ENCODE measurements at places on chromosomes 7 and 10.

DNA sequence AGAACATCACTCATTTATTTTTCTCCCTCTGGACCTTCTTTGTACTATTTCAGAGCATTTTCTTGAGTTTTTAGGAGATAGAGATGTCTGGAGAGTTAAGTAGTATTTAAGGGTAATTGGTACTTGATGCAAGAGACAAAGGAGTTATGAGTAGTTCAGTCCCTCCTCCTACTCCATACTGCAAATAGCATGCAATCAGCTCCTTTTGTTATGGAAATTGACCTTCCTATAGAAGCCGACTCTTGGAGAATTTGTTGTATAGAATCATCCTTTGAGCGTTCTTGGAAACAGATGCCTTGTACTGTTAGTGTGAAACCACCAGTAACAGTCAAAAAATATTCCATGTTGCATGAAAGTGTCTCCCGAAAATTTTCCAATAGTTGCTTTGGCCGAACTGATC is 428.2 kb upstream of the GALNT17 start:
- no peak for DNase-seq

DNA sequence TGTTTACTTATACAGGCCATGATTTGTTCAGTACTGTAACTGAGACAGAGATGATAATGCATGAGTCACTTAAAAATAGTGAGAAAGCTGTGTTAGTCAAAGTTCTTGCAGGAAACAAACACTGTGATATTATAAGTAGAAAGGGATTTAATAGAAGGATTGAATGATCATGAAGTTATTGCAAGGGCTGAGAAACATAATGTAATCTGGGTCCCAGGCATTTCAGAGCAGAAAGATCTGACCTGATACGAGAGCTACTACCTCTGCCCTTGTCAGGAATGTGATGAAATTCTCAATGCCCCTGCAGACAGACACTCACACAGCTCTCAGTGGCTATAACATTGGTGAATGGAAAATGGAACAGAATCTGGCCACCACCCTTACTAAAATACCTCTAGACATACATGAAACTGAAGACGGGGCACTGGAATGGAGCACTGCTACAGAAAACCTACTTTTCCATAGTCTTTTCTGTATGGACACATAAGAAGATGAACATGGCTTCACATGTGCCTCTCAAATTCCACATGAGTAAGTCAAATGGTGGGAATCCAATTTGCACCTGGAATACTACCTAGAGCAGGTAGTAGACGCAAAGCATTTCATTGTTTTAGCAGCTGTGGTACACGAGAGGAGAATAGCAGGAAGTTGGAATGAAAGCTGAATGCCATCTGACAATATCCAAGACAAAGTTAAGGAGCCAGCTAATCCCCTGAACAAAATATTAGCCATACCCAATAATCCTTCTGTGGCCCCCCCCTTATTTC is 19.1 kb upstream of the VWDE start:
- DNase-seq, result no peak

DNA sequence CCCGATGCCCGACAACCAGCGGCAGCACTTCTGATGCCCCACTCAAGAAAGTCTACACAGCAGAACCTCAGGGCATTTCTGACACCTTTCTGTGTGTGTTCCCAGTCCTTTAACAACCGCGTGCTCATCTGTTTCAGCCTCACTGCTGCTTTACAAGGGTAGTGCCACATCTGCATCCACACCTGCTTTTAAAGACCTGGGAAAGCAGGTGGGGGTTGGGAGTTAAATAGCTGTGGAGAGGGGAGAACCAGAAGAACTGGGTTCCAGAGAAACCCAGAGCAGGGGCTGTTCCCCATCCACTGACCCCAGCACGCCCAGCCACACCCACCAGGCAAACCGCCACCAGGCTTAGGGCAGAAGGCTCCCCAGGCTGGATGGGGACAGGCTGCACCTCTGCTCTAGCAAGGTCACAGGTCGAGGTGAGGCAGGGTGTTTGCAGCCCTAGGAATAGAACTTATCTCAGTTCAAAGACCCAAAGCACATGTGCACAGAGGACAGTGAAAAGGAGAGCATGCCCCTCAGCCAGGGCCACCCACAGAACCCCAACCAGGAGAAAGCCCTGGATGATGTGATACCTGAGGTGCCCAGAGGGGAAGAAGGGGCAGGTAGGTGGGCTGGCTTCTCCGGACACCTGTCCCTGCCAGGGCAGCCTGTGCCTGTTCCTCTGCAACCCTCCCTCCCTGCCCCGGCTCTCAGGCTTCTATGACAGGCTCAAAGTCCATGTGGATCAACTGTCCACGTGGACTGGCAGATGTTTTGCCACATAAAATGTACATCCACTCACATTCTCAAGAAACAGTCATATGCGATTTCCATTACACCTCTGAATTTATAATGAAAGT is 51.3 kb downstream of the COBL start:
- DNase-seq, result no peak

- DNase-seq, result no peak
Measured at GRCh38 chr7:84196084-84196503, 1.5 kb upstream of the SEMA3A start.

DNA sequence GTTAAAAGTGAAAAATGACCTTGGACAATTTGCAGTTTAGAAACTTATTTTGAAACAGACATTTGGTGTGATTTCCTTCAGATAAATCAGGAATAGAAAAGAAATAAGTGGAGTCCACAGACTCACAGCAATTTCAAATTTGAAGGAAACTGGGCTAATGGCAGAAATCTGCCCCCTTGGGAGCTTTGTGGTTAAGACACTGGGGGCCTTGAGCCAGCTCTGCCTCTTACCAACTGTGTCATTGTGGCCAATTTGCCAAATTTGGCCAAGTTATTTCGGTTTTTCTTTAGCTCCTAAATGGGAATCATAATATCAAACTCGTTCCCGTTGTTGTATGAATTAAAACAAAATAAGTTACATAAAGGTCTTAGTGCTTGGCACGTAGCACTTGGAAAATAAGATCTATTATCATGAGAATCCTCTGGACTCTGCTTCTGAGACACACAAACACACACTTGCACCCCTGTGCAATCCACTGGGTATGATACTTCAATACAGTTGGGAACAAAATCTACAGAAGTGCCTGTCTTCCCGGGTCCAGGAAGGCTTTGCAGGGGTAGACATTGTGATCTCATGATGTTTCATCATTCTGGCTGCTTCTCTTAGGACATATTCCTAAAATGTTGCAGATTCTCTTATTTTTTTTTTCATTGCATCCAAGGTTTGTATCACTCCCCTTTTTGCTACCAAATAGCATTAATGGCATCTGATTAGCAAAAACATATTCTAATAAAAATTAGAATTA is 4.9 kb downstream of the ARMC3 start:
- no peak for DNase-seq

DNA sequence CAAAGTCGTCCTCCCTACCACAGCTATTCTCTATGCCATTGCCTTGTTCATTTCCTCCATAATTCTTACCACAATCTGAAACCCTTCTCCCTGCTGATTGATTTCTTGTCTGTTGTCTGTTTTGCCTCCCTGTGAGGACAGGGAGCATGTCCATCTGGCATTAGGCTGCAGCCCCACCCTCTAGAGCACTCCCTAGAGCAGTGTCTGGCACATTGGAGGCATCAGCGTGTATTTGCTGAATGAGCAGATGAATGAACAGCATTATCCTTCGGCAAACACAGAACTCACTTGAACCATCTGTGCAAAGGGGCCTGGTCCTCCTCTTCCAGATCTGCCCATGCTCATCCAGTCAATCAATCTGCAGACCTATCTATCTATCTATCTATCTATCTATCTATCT is 5.1 kb upstream of the DMBT1 start:
- DNase-seq, result no peak

DNA sequence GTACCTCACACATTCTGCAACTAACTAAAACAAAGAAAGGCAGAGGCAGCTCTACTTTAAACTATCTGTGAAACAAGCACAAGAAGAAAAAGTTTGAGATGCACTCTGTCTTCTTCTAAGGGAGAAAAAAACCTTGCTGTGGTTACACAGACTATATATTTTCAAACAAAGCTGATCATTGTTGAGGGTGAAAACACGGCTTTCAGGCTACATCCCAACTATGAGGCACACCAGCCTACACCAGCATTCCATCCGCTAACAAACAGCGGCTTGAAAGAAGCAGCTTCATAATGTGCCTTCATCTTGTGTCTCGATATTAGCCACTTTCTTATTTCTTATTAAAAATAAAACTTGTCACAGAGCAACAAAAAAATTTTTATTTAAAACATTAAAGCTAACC is 79.1 kb downstream of the USP6NL start:
- no peak for DNase-seq

DNA sequence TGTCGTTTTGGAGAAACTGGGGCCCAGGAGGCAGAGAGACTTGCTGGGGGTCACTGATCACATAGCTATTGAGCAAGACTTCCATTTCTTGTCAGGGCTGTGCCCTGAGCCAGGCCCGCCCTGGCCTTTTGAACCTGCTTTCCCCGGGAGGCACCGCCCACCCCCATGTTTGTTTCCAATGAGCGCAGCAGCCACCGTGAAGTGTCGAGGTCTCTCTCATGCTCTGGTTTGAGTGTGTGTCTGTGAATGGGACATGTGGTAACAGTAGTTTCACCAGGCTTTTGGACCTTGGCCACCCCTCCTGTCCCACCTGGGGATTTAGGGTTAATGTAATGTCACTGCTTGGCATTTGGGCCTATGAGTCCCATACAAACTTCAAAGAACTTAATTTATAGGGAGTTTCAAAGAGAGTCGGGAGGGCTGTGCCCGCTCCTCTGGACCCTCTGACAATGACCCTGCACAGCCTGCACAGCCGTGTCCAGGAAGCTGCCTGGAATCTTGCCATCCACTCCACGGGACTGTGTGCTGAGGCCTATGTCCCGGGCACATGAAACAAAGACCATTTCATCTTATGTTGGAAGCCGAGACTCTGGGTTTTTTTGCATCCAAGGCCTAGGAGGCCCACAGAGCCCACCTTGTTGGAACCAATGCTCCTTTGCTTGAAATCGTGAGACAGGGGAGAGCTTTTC is 6.3 kb downstream of the PRF1 start:
- DNase-seq, result no peak

DNA sequence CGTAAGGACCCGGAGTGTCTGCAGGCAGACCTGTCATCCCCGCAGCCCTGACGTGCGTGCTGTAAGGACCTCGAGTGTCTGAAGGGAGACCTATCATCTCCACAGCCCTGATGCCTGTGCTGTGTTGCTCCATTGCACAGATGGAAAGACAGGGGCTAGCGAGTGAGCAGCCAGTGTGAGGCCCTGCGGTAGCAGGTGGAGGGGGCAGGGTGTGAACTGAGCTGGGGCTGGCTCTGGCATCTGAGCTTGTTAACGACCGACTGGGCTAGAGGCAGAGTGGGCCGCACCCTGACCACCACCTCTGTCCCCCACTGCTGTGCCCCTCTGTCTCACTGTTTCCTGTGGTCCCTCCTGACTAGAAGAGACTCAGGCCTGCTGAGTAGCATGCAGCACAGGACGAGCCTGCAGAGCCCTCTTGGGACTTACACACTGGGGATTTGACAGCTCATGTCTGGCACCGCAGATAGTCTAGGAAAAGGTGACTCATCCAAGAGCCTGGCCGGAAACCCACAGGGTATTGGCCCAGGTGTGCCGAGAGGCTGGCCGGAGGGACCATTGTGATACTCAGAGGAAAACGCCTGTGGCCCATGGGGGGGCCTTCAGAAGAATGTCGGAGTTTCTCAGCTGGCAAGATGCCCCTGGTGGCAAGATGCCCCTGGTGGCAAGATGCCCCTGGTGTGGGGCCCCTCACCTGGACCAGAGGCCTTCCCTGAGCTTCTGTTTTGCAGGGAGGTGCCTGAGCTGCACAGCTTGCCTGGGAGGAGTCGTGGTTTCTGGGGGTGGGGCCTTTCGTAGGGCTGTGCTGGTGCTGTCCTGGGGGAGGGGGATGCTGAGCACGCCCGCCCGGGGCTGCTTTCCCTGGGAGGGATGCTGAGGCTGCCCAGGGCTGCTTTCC is 34.3 kb downstream of the INPP5A start:
- peak; percentile 29 for DNase-seq

DNA sequence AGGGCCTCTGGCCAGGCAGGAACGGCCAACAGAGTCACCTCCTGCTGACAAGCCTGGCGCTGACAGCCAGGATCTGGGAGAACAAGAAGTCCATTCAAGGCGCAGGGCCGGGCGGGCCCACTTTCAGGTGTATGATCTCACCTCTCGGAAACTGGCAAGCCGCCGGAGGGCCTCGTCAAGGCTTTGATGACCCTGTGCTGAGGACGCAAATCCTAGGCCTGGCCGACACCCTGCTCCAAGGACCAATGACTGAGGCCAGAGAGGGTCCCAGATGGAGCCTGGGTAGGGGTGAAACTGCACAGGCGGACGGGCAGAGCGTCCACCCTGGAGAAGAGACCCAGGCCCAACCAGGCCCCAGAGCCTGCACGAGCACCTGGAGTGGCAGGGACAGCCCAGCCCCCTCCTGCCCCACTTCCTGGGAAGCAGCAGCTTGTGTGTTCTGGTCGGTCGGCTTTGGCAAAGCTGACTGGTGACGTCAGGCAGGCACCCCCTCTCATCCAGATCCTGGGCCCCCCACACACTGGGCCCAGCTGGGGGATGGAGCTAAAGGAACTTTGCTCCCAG is 30.6 kb downstream of the MYL10 start:
- DNase-seq, result no peak

- DNase-seq, result no peak
Measured at GRCh38 chr7:30471205-30471604, 7.4 kb downstream of the NOD1 start.
